ENCODE measurements at places on chromosomes 7 and 10.

DNA sequence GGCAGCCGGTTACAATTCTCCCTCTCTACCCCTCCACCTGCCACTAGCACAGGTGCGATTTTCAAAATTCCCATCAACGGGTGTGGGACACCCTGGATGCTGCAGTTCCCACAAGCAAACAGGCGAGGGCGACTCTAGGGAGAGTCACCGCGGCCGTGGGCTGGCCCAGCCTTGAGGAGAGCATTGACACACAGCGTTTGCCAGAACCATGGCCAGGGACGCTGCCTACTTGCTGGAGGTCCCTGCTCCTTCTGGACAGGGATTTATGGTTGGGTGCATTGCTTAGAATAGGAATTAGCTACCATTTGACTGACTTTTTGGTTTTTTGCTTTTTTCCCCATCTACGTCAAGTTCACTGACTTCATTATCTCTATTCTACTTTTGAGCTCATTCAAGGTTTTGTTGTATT is 19.0 kb upstream of the CLDN4 start:
- no peak overlapping the region for H3K4me3 ChIP-seq
- H3K27ac ChIP-seq: no peak overlapping the region
- H3K4me1 ChIP-seq: no peaks in the 10 kb centered on the region
- no peaks in the 10 kb centered on the region for H3K36me3 ChIP-seq

DNA sequence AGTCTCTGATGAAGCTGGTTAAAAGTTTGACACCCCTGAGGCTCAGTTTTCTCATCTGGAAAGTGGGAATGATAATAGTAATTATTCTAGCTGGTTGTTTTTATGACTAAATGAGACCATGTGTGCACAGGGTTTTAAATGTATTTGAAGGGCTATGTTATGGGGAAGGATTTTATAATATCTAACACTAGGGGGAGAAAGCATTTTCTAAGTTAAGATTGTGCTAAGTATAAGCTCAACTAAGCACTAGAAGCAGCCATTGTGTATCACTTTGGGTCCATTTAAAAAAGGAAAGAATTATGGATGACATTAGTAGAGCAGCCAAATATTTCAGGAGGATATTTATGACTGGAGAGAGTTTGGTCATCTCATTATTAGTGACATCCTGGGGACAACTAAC is 49.5 kb upstream of the CREB5 start:
- no peaks in the 10 kb centered on the region for H3K36me3 ChIP-seq
- H3K4me1 ChIP-seq: peaks cover 8% of the 10 kb centered on the region
- DNase-seq: no peak
- no peak overlapping the region for H3K4me3 ChIP-seq

GRCh38 chr10:1766049-1766448 is 28.7 kb upstream of the ADARB2 start:
- H3K4me1 ChIP-seq: no peaks in the 10 kb centered on the region
- H3K27ac ChIP-seq: no peak overlapping the region
- DNase-seq: no peak
- no peak overlapping the region for H3K4me3 ChIP-seq
- no peaks in the 10 kb centered on the region for H3K36me3 ChIP-seq
- H3K27me3 ChIP-seq: peaks cover 16% of the 10 kb centered on the region

DNA sequence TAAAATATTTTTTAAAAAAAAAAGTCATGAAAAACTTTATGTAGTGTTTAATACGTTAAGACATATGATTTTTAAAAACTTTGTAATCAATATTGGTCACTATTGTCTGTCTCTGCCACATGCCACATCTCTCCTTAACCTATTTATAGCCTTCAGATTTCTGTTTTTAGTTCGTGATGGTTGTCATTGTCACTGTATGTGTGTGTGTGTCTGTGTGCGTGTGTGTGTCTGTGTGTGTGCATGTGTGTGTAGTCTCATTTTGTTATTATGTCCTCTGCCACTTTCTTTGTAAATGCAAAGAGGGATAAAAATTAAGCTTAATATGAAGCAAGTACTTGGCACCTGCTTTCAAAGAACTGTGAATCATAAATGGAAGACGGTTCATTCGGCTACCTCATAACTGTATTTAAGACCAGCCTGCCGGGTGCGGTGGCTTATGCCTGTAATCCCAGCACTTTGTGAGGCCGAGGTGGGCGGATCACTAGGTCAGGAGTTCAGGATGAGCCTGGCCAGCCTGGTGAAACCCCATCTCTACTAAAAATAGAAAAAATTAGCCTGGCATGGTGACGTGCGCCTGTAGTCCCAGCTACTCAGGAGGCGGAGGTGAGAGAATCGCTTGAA is 354.0 kb downstream of the ARL4A start:
- no peaks in the 10 kb centered on the region for H3K27me3 ChIP-seq
- H3K4me1 ChIP-seq: peaks cover 13% of the 10 kb centered on the region
- no peaks in the 10 kb centered on the region for H3K36me3 ChIP-seq
- DNase-seq: no peak

- peaks cover 27% of the 10 kb centered on the region for H3K36me3 ChIP-seq
- DNase-seq: no peak
- H3K27me3 ChIP-seq: no peaks in the 10 kb centered on the region
- peaks cover 24% of the 10 kb centered on the region for H3K4me1 ChIP-seq
Measured at GRCh38 chr7:76300166-76300731, 2.2 kb upstream of the HSPB1 start.

GRCh38 chr7:45663965-45664633 is 89.9 kb downstream of the ADCY1 start:
- peak; percentile 14 for DNase-seq
- H3K27me3 ChIP-seq: no peaks in the 10 kb centered on the region
- H3K27ac ChIP-seq: no peak overlapping the region
- H3K36me3 ChIP-seq: no peaks in the 10 kb centered on the region
- H3K4me3 ChIP-seq: no peak overlapping the region
- no peaks in the 10 kb centered on the region for H3K4me1 ChIP-seq

DNA sequence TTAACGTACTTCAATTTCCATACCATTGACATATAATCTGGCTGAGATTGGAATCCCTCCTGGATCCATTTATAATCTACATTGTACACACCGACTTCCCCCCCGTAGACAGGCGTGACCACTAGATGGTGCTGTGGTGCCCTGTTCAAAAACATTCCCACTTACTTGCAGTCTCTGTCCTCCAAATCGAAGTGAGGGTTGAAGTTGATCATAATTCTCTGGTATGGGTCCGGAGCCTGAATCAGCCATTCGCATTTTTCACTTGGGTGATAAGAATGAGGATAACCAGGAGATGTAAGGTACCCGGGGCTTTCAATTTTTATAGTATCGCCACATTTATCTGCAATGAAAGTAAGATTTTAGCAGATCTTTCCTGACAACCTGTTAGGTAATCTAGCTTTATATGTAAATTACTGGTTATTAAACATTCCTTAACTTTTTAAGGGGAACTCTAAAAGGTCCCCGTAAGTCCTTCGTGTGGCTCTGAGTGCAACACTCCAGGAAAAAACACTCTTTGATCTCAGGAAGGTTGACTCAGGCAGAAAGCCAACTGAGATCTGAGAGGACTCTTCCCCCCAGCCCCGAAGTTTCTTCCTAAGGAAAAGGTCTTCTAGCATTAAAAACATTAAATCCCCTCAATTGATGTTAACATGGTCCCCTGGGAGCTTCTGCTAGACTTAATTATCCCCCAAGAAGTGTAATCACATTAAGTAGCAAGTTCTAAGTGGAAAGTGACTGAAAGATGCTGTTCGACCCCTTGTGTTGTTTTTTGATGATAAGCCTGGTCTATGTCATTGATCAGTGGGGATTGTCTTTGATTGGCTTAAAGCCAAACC is 3.7 kb downstream of the NRP1 start:
- peak overlapping the region; percentile 81 for H3K4me3 ChIP-seq
- no peaks in the 10 kb centered on the region for H3K27me3 ChIP-seq
- peak; percentile 86 for DNase-seq
- H3K27ac ChIP-seq: peak overlapping the region; percentile 8
- peaks cover 18% of the 10 kb centered on the region for H3K4me1 ChIP-seq
- peaks cover 76% of the 10 kb centered on the region for H3K36me3 ChIP-seq

DNA sequence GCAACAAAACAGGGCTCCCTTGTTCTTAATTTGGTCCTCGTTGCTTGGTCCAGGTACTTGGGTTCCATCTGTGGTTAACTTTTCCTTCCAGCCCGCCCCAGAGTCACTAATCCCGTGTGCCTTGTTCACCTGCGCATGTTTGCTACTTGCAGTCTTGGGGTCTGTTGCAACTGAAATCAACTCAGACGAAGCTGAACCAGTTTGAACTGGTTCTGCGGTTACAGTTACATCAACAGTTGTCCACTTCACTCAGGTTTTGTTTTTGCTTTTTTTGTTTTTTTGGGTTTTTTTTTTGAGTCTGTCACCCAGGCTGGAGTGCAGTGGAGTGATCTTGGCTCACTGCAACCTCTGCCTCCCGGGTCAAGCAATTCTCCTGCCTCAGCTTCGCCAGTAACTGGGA is 34.7 kb downstream of the TRRAP start:
- H3K27me3 ChIP-seq: no peaks in the 10 kb centered on the region
- H3K4me1 ChIP-seq: no peaks in the 10 kb centered on the region
- H3K27ac ChIP-seq: no peak overlapping the region
- no peak for DNase-seq
- no peak overlapping the region for H3K4me3 ChIP-seq

GRCh38 chr7:136014659-136015058 is 37.5 kb upstream of the MTPN start:
- no peaks in the 10 kb centered on the region for H3K4me1 ChIP-seq
- no peak overlapping the region for H3K27ac ChIP-seq
- H3K27me3 ChIP-seq: no peaks in the 10 kb centered on the region
- no peak overlapping the region for H3K4me3 ChIP-seq
- no peak for DNase-seq

DNA sequence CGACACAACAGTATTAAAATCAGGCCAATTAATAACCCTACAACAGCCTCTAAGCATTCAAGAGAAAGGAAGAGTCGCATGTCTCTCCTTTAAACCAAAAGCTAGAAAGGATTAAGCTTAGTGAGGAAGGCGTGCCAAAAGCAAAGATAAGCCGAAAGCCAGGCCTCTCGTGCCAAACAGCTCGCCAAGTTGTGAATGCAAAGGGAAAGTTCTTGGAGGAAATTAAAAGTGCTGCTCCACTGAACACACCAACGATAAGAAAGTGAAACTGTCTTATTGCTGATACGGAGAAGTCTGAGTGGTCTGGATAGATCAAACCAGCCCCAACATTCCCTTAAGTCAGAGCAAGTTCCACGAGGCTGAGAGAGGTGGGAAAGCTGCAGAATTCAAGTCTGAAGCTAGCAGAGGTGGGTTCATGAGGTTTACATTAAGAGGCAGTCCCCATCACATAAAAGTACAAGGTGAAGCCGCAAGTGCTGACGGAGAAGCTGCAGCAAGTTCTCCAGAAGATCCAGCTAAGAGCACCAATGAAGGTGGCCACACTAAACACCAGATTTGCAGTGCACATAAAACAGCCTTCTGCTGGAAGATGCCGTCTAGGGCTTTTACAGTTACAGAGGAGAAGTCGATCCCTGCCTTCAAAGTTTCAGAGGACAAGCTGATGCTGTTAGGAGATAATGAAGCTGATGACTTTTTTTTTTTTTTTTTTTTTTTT is 194.8 kb downstream of the MAD1L1 start:
- no peaks in the 10 kb centered on the region for H3K36me3 ChIP-seq
- H3K27me3 ChIP-seq: no peaks in the 10 kb centered on the region
- no peaks in the 10 kb centered on the region for H3K4me1 ChIP-seq
- DNase-seq: no peak
- no peak overlapping the region for H3K27ac ChIP-seq

DNA sequence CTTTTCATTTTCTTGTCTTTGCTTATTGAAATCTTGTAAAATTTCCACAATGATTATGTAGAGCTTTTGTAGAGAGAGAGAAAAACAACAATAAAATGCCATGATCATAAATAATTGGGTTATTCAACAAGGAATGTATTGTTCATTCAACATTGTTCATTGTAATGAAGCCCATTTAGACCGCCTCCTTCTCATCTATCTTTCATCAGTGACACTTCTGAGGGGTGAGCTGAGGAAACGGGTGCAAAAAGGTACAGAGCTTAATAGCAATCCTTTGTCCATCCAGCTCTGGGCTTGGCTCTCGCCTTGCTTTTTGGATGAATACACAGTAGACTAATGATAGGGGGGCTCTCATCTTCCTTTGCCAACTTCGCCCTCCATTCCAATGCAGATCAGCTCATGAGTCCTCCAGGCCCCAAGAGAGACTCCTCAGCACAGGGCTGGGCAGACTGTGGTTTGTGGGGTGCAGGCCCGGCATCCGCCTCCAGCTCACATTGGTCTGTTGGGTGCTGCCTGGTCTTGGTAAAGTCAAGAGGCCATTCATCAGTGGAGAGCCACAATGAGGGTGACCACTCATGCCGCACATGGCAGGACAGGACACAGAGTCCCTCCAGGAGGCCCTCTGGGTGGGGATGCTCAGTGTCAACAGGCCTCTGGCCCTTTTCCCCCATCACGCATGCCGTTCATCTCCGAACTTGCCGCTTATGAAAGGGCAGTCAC is 17.9 kb upstream of the PPA1 start:
- no peaks in the 10 kb centered on the region for H3K36me3 ChIP-seq
- H3K27ac ChIP-seq: no peak overlapping the region
- H3K4me3 ChIP-seq: no peak overlapping the region

DNA sequence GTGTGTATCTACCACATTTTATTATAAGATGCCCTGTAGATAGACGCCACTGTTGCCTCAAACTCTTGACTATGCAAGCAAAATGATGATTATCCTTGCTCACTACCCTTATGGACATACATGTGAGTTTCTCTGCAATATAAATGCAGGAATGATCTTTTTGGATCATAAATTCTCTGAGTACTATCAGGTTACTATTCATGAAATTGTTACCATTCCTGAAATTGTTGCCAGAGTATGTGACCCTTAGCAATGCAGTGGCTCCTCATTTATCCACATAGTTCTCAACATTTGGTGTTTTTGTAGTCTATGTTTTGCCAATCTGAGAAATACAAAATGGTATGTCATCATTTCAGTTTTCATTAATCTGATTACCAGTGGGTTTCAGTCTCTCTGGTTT is 166.2 kb upstream of the FAM3C start:
- H3K4me3 ChIP-seq: no peak overlapping the region
- peaks cover 5% of the 10 kb centered on the region for H3K4me1 ChIP-seq
- DNase-seq: no peak
- H3K27me3 ChIP-seq: no peaks in the 10 kb centered on the region
- H3K36me3 ChIP-seq: no peaks in the 10 kb centered on the region
- H3K27ac ChIP-seq: no peak overlapping the region

DNA sequence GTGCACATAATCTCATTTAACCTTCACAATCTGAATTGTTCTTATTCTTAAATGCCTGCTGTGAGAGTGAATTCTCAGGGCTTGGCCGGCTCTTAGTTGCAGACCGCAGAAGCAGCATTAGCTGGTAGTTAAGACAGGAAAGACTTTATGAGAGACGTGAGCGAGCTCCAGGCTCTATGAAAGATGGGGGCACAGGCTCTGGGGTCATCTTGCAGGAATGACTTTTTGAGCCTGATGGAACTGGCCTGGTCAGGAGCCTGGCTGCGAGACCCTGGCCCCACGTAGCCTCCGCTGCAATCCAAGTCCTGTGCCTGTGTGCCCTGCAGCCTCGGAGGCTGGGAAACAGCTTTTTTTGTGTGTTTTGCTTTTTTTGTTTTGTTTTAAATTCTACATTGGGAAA is 958.8 kb upstream of the ZNF722 start:
- H3K4me3 ChIP-seq: no peak overlapping the region
- H3K27me3 ChIP-seq: no peaks in the 10 kb centered on the region
- no peak for DNase-seq
- H3K4me1 ChIP-seq: no peaks in the 10 kb centered on the region
- no peak overlapping the region for H3K27ac ChIP-seq

- H3K27me3 ChIP-seq: no peaks in the 10 kb centered on the region
- H3K36me3 ChIP-seq: no peaks in the 10 kb centered on the region
- H3K4me3 ChIP-seq: no peak overlapping the region
- H3K4me1 ChIP-seq: peaks cover 18% of the 10 kb centered on the region
Measured at GRCh38 chr10:91378061-91378460, 32.1 kb upstream of the HECTD2 start.
